ENCODE measurements at places on chromosomes 16 and 17.

- no peak for DNase-seq
Measured at GRCh38 chr17:28340374-28340773, 4.8 kb downstream of the TNFAIP1 start.

- no peak for DNase-seq
Measured at GRCh38 chr17:65707780-65708179, 146.3 kb upstream of the AXIN2 start.

GRCh38 chr16:75745823-75746222 is 19.5 kb upstream of the CPHXL start:
- DNase-seq = no peak

- no peak for DNase-seq
Measured at GRCh38 chr17:39927929-39928857, 661 bp downstream of the LRRC3C start.

GRCh38 chr17:70661342-70662222 is 492.2 kb downstream of the KCNJ2 start:
- no peak for DNase-seq
